Left ventricle myocardium inferior (tissue), 1 donor: ENCODE measurements at places on chromosomes 5 and 9. TPM values are rescaled to one million over a fixed set of nuclear protein-coding genes. Genes with fewer than 3 reads are reported as not detected.

The FAM163B gene
- total RNA-seq, result not detected

The ADRA1B gene
- total RNA-seq, result 2.5 TPM

The PDE6A gene
- 0.22 TPM for total RNA-seq

The BRINP1 gene
- total RNA-seq, result 0.66 TPM

- H3K4me1 ChIP-seq, result no peaks in the 10 kb centered on the region
- H3K27ac ChIP-seq, result no peak overlapping the region
- H3K4me3 ChIP-seq, result no peak overlapping the region
- no peaks in the 10 kb centered on the region for H3K27me3 ChIP-seq
- H3K36me3 ChIP-seq, result no peaks in the 10 kb centered on the region
These were observed 31.8 kb upstream of the C7 start for GRCh38 chr5:40877371-40877988.

DNA sequence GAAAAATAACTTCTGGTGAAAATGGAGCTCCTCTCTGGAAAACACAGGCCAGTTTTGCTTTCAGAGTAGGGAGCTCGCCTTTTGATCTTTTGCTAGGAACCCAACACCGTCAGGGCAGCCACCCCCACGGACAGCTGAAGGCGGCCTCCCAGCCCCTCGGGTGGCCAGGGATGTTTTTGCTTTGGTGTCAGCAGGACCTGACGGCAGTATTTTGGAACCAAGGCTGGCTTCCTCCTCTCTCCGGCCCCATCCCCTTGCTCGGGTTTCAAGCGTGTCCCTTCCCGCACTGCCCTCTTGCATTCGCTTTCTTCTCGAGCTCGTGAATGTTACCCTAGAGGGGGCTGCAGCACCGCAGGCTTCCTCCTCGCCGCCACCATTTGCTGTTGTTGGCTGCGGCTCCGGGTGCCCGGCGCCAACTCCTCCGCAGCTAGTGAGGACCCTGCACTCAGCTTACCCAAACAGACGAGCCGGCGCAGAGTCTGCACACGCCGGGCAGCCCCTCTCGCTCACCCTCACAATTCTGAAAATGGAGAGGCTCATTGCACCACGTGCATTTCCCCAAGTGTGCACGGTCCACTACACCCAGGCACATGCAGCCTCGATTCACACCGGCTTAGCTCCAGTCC is 35.5 kb upstream of the ADAMTSL1 start:
- peak overlapping the region; percentile 81 for H3K27ac ChIP-seq
- H3K4me3 ChIP-seq, result peak overlapping the region; percentile 64
- peak; percentile 38 for DNase-seq
- peaks cover 30% of the 10 kb centered on the region for H3K4me1 ChIP-seq
- H3K36me3 ChIP-seq, result no peaks in the 10 kb centered on the region

- H3K36me3 ChIP-seq, result peaks cover 28% of the 10 kb centered on the region
- no peaks in the 10 kb centered on the region for H3K27me3 ChIP-seq
- no peak overlapping the region for H3K4me3 ChIP-seq
- no peak overlapping the region for H3K27ac ChIP-seq
These were observed 118.4 kb downstream of the GDNF start for GRCh38 chr5:37721447-37721871.

DNA sequence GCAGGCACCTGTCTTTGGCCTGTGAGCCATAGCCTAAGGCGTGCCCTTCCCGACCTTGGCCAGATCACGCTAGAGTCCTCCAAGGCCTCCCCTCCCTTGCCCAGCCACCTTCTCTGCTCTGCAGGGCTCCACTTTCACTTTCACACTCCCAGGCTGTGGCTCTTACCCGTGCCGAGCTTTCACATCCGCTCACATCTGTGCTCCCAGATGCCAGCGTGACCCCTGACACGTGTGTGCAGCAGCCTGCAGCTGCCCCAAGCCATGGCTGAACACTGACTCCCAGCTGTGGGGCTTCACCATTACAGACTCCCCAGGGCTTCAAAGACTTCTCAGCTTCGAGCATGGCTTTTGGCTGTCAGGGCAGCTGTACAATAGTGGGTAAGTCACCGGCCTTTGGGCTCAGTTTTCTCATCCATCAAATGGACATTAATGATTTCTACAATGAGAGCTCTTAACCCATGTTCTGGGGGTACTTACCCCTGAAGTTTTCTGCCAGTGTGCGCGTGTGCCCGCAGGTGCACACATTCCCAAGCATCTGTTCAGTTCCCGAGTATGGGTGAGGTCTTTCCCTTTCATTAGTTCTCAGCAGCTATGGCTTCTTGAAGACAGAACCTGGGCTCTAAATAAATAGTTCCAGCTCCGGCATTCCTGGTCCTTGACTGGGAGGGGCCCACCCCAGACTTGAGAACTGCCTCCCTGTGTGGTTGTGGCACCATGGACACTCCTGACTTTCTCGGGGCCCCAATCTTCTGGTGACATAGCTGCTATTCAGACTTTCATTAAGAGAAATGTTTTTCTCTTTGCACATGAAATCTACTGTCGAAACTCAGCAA is 118.6 kb downstream of the RGS3 start:
- peaks cover 32% of the 10 kb centered on the region for H3K36me3 ChIP-seq
- H3K4me1 ChIP-seq, result peaks cover 95% of the 10 kb centered on the region
- H3K4me3 ChIP-seq, result peak overlapping the region; percentile 42
- peak overlapping the region; percentile 94 for H3K27ac ChIP-seq
- no peaks in the 10 kb centered on the region for H3K27me3 ChIP-seq

GRCh38 chr5:60673334-60673733 is 26.6 kb downstream of the DEPDC1B start:
- no peaks in the 10 kb centered on the region for H3K27me3 ChIP-seq
- H3K27ac ChIP-seq, result no peak overlapping the region
- no peak overlapping the region for H3K4me3 ChIP-seq
- no peaks in the 10 kb centered on the region for H3K4me1 ChIP-seq
- DNase-seq, result no peak

DNA sequence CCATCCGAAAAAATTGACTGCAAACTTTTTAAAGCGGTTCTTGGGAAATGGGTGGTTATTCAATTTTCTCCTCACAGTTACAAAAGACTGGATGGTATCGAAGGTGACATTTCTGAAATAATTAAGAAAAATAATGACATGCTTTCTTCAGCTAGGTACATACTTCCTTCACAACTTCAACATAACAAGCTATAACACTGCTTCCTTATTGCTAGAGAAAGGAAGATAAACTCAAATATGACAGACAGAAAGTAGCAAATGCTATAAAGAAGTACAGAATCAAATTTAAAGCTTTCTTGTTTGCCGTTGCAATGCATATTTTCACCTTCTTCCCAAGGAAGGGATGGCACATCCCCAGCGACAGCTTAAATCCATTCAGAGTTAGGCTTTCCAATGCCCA is 93.5 kb upstream of the EFNA5 start:
- H3K4me1 ChIP-seq, result no peaks in the 10 kb centered on the region
- DNase-seq, result no peak
- no peaks in the 10 kb centered on the region for H3K27me3 ChIP-seq
- no peak overlapping the region for H3K27ac ChIP-seq
- no peak overlapping the region for H3K4me3 ChIP-seq

DNA sequence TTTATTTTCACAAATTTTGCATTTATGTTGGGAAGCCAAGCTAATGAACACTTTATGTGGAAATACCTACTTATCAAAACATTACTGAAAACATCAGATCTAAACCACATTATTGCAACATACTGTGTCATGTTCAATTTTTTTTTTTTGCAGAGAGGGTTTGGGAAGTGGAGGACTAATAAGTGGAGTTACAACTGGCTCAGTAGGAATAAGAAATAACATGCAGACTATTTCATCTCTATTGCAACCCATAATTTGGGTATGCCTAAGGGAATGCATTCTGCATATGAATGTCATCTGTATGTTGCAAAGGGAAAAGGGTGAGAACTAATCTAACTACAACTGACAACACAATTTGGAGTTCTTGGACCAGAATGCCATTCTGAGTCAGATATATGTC is 41.8 kb downstream of the APC start:
- no peak for DNase-seq
- no peaks in the 10 kb centered on the region for H3K4me1 ChIP-seq
- no peaks in the 10 kb centered on the region for H3K27me3 ChIP-seq
- H3K36me3 ChIP-seq, result peaks cover 73% of the 10 kb centered on the region
- no peak overlapping the region for H3K27ac ChIP-seq

DNA sequence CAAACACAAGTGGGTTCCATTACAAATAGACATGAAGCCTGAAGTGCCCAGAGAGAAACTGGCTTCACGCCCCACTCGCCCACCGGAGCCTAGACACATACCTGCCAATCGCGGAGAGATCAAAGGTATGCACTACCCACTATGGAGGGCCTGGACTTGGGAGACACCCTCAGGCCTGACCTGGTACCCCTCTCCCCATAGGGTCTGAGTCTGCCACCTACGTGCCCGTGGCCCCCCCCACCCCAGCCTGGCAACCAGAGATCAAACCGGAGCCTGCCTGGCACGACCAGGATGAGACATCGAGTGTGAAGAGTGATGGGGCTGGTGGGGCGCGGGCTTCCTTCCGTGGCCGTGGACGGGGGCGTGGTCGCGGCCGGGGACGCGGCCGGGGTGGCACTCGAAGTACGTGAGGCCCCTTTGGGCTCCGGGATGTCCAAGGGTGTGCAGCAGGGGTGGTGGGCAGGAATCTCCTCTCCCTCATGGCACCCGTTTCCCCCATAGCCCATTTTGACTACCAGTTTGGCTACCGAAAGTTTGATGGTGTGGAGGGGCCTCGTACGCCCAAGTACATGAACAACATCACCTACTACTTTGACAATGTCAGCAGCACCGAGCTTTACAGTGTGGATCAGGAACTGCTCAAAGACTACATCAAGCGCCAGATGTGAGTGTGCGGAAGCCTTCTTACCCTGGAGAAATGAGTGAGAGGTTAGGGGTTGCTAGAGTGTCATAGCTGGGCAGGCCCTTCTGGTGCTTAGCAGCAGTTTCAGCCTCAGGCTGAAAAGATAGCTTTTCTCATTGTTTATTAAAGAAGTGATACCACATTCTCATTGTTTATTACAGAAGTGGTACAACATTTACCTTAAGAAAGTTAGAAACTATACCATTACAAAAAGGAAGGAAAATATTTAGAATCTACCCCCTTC is 38.7 kb downstream of the LARP1 start:
- no peak for DNase-seq
- H3K4me3 ChIP-seq, result peak overlapping the region; percentile 15
- H3K4me1 ChIP-seq, result peaks cover 60% of the 10 kb centered on the region
- peak overlapping the region; percentile 70 for H3K27ac ChIP-seq
- H3K27me3 ChIP-seq, result no peaks in the 10 kb centered on the region

DNA sequence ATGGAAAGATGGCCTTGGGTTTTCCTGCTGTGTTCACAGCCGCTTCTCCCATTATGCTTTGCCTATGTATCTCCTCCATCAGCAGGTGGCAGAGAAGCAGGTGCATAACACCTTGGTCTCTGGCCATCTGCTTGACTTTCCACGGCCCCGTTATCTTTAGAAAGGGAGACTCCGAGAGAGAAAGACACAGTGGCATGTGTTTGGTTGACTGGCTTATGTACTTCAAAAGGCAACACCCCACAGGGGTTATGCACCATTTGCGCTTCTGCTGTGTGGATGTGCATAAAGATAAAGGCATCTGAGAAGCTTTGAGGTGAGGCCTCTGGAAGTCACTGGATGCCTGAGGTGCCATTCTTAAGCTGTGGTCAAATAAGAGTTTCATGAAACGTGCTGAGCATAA is 138.4 kb downstream of the EGFLAM start:
- peaks cover 55% of the 10 kb centered on the region for H3K27me3 ChIP-seq
- no peak overlapping the region for H3K27ac ChIP-seq
- H3K4me3 ChIP-seq, result no peak overlapping the region
- H3K36me3 ChIP-seq, result no peaks in the 10 kb centered on the region

GRCh38 chr5:36883894-36884462 is 7.4 kb downstream of the NIPBL start:
- H3K4me3 ChIP-seq, result no peak overlapping the region
- peaks cover 99% of the 10 kb centered on the region for H3K4me1 ChIP-seq
- peaks cover 9% of the 10 kb centered on the region for H3K36me3 ChIP-seq
- DNase-seq, result no peak

DNA sequence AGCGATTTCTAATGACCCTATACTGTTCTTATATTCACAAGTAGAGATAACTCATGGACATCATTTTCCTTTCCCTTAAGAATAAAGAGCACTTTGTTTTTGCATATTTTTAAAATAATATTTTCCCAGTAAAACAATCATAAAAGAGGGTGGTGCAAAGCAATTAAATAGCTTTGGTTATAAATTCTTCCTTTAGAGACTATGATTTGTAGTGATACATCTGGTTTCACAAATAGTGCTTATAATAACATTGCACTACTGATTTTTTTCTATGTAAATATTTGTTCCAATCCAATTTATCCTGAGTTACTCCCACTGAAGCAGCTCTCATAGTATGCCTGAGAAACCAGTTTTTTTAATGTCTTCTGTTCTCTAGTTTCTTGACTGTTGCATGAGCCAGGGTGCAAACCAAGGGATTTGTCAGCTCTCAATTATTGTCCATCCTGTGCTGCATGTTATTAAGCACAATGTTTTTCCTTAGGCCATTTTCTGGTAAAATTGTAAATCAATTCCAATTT is 74.7 kb downstream of the LURAP1L start:
- H3K27ac ChIP-seq, result no peak overlapping the region
- H3K36me3 ChIP-seq, result no peaks in the 10 kb centered on the region
- H3K4me1 ChIP-seq, result no peaks in the 10 kb centered on the region

DNA sequence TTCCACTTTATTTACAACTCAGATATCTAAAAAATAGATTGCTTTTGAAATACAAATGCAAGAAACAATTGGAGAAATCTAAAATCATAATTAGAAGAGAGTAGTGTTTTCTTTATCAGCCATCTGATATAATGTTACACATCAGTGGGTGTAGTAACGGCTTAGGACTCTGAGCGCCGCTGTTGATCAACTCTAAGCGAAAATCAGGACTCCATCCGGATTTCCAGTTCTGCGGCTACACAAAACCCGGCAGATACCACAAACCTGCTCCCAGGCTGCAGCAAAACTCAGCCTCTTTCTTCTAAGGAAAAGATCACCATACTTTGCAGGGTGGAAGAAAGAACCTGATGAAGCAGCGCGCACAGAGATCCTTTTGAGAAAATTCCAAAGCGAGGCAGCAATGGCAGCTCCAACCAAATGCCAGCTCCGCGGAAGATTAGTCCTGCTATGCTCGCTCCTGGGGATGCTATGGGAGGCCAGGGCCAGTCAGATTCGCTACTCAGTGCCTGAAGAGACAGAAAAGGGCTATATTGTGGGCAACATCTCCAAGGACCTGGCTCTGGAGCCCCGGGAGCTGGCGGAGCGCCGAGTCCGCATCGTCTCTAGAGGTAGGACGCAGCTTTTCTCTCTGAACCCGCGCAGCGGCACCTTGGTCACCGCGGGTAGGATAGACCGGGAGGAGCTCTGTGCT is at the start of gene PCDHGA9:
TSS of gene PCDHGA9 (plus strand) at position 226 of the 691 bp plus-strand sequence. CDS start at position 401, 175 bp downstream.
- peak within 1 kb of the TSS; percentile 44 for H3K4me3 ChIP-seq
- H3K4me1 ChIP-seq, result peaks cover 24% of the 10 kb centered on the region
- H3K27me3 ChIP-seq, result no peaks in the 10 kb centered on the region
- peaks cover 34% of the 10 kb centered on the region for H3K36me3 ChIP-seq
- H3K27ac ChIP-seq, result no peak within 1 kb of the TSS
- DNase-seq, result no peak
